Spleen (tissue), 13 donors: ENCODE measurements at places on chromosomes 16 and 17. TPM values are rescaled to one million over a fixed set of nuclear protein-coding genes. Genes with fewer than 3 reads are reported as not detected.

The NPIPB6 gene
- 12.5 TPM for total RNA-seq

The RAB37 gene
- total RNA-seq: 23.7 TPM

The OTOP3 gene
- total RNA-seq: not detected

The KRTAP1-1 gene
- total RNA-seq: not detected

The FAM83G gene
- 4.5 TPM for total RNA-seq

The FGF11 gene
- 2.9 TPM for total RNA-seq

The SOST gene
- total RNA-seq: not detected

The XPO6 gene
- 493 TPM for total RNA-seq

The PRR29 gene
- total RNA-seq: 3.7 TPM

The LGALS9 gene
- total RNA-seq: 252 TPM

The HBZ gene
- not detected for total RNA-seq

The SRCIN1 gene
- 0.68 TPM for total RNA-seq
